ENCODE measurements at places on chromosomes 13 and 19. TPM values are rescaled to one million over a fixed set of nuclear protein-coding genes. Genes with fewer than 3 reads are reported as not detected.

DNA sequence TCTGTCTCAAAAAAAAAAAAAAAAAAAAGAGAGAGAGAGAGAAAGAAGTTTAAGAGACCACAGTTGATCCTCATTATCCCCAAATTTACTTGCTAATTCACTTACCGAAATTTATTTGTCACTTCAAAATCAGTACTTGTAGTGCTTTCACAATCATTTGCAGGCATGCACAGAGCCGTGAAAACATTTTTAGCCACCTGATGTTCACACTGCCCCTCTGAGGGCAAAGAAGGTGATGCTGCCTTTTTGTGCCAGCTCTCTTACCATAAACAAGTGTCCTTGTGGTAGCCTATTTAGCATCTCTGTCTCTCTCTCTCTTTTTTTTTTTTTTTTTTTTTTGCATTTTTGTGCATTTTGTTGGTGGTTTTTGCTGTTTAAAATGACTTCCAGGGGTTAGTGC, 24.1 kb upstream of the CASP14 start:
- peak; percentile 59 for DNase-seq

DNA sequence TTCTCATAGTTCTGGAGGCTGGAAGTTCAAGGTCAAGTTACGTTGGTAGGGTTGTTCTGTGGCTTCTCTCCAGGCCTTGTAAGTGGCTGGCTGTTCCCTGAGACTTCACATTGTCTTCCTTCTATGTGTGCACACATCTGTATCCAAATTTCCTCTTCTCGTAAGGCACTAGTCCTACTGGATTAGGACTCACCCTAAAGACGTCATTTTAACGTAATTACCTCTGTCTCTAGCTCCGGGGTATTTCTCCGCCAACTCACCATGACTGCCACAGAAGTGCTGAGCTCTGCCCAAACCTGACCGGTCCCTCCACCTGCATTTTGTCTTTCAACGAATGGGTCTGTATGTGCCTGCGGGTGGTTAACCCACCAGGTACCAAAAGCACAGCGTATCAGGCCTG, 8.7 kb upstream of the SYDE1 start:
- DNase-seq: no peak

GRCh38 chr19:12527034-12527836, 24.0 kb downstream of the ZNF564 start:
- DNase-seq: no peak

- peak; percentile 87 for DNase-seq
These were observed 671 bp downstream of the ZDHHC20 start for GRCh38 chr13:21458451-21458812.

GRCh38 chr19:38868551-38868950, 9.5 kb downstream of the RINL start:
- no peak for DNase-seq

- peak; percentile 93 for DNase-seq
These were observed 75.2 kb upstream of the MCF2L start for GRCh38 chr13:112893570-112894422.

GRCh38 chr13:51828730-51829567, 16.0 kb downstream of the TMEM272 start:
- DNase-seq: no peak

DNA sequence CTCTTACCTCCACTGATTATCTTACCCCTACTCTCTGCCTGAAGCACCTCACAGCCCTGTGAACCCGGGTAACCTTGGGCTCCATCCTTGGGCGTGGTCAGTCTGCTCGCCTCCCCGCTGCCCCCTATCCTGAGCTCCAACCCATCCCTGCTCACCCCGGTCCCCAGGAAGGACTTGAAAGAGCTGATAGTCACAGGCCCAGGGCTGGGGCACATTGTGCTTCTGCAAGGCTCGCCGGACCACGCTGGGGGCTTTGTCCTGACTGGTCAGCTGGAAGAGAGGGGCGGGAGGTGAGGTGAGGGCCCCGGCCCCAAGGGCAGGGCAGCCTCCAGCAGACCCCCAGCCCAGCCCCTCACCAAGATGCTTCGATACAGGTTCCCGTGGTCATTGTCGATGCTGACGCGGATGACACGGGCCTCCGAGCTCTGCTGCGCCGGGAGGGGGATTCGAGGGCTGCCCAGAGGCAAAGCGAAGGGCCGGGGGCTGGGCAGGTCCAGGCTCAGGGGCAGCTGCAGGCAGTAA, 13.0 kb upstream of the EPOR start:
- DNase-seq: no peak

The GZMM gene
- total RNA-seq: not detected

The NCAN gene
- 0.77 TPM for total RNA-seq

All from endodermal cell (in vitro differentiated cells).